Naive B cell (primary cell): ENCODE measurements at places on chromosomes 2 and 18.

GRCh38 chr2:222897898-222898297 is 37.1 kb downstream of the ACSL3 start:
- no peak for DNase-seq

GRCh38 chr18:63253014-63253413 is 66.6 kb downstream of the BCL2 start:
- no peak for DNase-seq

GRCh38 chr2:140621583-140622362 is 1509.0 kb downstream of the LRP1B start:
- no peak for DNase-seq

DNA sequence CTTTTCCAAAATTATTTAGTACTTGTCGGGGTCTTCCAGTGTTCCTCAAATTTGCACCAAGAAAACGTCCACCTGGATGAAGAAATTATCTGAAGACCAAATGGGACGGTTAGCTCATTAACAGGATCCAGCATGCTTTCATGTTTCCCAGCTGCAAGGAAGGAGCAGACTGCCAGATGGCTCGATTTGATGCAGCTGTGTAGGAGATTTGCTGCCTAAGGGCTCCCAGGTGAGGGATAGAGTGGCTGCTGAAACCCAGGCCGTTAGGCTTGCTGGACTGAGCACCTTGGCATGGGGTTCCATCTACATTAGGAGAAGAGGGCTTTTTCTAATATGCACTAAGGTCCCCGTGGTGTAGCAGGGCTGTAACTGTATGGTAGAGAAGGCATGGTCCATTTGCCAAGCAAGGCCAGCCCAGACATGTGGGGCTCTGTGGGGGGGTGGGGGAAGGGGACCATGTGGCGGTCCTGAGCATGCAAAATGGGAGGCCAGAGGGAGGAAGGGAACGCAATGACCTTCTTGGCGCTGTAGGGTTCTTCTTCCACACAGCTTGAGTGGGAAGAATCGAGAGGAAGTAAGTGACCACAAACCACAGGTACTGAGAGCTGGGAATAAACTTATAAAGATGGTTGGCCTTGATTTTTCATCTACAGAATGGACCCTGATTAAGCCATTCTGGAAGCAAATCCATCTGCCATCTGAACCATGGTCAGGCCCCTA is 144.0 kb downstream of the TMEM163 start:
- DNase-seq: no peak

- DNase-seq: no peak
Measured at GRCh38 chr2:229927817-229928321, 5.6 kb downstream of the FBXO36 start.

DNA sequence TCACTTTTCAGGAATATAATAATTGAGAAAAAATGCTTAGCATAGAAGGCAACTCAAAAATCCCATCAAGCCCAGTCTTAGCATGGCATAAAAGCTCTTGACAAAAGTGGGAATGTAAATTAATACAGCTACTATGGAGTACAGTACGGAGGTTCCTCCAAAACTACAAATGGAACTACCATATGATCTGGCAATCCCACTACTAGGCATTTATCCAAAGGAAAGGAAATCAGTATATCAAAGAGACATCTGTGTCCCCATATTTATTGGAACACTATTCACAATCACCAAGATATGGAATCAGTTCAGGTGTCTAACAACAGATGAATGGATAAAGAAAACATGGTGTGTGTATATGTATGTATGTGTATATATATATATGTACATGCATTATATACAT is 28.8 kb downstream of the ITGAV start:
- DNase-seq: no peak

DNA sequence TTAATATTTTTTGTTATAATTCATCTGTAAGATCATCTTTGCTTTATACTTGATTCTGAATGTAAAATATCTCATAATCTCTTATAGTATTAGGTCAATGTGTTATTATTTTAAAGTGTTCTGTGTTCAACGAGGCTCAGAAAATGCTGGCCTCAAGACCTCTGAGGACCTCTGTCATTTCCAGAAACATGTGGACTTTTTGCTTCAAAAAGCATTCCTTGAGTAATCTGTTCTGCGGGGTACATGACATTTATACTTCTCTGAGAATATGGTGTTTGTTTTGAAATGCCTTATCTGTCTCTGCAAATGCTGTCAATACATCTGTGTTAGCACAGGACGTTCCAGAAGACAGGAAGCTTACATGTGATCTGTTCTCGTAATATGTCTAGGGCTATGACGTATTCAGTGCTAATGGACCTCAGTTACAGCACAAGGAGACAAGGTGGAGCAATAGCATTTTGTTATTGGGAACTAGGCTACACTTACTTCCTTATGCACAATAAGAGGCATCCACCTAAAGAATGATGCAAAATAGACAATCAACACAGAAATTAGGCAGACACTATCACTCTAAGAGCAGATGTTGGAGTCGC is 37.6 kb upstream of the IL1RL1 start:
- no peak for DNase-seq

DNA sequence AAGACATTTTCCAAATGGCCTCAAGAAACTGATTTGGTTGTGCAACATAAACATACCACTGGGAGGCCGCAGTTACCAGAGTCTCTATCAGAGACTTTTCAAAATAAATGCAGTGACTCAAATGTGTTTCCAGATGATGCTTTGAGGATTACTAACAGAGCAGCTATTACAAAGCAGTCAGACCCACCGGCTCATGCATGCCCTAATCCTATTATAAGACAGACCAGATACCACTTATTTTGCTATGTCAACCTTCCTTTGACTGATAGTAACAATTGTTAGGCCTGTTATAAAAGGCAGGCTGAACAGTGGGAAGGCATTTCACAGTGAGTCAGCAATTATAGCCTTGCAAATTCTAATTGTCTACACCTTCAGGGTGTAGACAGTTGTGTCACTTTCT is 217.7 kb downstream of the LRRTM1 start:
- DNase-seq: no peak

DNA sequence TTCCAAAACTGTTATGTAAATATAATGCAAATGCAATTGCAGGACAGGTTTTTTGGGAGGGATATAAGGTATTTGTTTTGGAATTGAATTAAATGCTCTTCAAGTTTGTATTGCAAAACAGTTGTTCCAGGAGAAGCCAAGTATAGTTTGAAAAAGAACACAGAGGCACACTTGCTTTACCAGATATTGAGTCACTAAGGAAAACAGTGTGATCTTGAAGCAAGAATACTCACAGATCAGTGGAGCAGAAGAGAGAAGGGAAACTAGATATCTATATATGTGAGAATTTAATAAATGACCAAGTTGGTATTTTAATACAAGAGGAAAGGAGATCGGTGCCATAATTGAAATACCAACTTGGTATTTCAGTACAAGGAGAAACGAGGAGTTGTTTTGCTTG is 178.9 kb downstream of the CAPN13 start:
- DNase-seq: no peak

- no peak for DNase-seq
Measured at GRCh38 chr2:201254081-201254730, 6.1 kb upstream of the CASP8 start.

GRCh38 chr2:151795646-151796240 is 32.5 kb downstream of the ARL5A start:
- DNase-seq: no peak

DNA sequence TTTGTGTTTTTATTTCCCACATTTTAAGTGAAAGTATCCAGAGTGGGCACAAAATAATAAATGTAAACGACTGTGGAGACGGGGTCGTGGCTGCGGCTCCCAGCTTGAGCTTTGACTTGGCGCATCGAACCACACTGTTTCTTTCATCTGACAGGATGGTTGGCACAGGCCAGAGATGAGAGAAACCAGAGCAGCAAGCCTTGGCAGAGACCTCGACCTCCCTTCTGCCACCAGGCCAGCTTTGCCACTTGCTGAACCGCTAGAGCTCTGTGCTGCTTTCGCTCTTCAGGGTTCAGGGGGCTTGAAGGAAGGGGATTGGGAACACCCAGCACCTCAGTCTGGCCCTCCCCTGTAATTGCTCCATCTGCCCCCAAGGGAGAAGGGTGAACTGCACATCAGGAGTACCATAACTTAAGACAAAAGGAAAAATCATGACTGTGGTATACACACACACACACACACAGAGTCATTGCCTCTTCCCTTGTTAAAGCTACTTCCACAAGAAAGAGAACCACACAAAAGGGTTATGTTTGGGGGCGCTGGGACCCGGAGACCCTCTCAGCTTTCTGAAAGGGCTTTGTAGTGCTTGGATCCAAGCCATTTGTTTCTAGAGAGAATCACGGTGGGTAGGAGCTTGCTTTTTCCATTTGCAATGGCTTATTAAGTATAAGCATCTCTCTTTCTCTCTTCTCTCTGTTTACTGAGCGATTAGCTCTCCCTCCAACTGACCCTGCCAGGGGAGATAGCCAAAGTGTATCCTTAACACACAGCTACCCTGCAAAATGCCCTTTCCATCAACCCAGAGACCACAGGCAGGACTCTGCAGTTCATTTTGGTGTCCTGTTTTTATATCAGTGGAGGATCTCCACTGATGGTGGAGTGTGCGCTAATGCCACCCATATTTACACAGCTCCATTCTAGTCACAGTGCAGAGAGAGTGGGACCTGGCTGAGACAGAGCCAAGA is 23.0 kb downstream of the POU3F3 start:
- no peak for DNase-seq

DNA sequence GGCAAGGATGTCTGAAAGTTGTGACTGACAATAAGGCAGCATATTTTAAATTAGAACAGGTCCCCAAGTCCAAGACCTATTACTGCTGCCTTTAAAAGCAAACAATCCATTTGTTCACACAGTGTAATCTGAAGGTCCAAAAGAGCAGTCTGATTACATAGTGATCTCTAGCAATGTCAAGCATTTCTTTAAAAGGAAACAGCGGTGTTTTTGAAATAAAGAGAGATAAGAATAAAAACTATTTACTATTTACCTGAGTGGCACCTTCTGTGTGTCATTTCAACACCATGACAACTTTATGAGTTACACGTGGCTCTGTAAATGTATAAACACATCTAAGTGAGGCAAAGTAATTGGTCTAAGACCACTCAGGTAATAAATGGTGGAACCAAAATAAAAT is 1009.9 kb upstream of the CNTNAP5 start:
- no peak for DNase-seq

DNA sequence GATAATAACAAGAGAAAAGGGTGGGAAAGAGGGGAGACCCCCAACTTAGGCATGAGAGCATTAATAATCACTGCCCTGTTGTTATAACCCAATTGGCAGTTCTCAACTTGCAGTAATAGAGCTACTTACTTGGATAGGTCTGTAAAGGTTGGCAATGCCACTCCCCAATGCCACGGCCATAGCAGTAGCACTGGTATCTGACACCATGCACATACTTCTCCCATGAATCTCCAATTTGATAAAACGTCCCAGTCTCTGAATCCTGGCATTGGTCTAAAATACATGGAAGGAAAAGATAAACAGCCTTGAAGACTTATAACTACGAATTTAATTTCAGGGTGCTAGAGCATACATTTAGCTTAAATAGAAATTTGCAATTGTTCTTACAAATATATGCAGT is 16.8 kb downstream of the FN1 start:
- no peak for DNase-seq

DNA sequence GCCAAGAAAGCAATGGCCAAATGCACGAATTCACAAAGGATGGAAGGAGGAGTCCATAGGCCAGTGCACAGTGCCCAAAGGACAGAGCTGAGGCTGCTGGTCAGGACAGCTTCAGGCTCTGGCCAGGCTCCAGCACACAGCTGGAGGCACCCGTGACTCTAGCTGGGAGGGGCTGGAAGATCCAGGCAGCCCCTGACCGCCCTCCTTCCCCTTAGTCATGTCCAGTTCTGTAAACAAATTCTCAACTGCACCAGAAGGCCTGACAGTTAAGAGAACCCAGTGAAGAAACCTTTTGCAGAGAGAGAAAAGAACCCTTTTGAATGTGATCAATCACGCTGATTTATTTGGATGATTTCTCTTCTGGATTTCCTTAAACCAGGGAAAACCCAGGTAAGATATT is 7.7 kb upstream of the YWHAQ start:
- DNase-seq: no peak

DNA sequence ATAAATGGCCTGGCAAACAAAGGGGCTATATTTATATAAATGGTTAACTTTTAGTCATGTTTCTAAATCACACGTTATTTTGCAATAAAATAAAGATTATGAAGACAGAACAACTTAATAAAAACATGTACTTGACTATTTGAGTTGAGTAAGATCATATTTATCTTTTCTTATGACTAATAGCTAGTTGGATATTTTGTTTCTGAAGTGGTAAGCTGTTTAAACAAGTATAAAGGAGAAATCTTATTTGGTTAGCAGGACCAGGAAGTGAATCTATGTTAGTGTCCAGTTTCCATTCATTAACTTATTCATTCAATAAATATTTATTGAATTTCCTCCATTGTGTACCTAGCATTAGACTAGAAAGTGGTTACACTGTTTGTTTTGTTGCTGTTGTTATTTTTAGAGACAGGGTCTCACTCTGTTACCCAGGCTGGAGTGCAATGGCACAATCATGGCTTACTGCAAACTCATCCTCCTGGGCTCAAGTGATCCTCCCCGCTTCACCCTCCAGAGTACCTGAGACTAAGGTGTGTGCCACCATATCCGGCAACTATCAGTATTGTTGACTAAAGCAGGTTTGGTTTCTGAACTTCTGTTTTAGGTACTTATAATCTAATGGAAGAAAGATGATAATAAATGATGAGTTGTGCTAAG is 312.6 kb downstream of the DPP10 start:
- no peak for DNase-seq
